Activated CD4-positive, alpha-beta memory T cell treated with anti-CD3 and anti-CD28 coated beads for 36 hours (primary cell): ENCODE measurements at places on chromosomes 16 and 17. TPM values are rescaled to one million over a fixed set of nuclear protein-coding genes. Genes with fewer than 3 reads are reported as not detected.
A peak's percentile ranks its signal among the peaks of the same experiment; 100 is the strongest.

RCVRN gene
- not detected for total RNA-seq

KIFC3 gene
- total RNA-seq = 0.83 TPM

SPATA20 gene
- 23.4 TPM for total RNA-seq

SPATA33 gene
- total RNA-seq = 7.1 TPM

DNA sequence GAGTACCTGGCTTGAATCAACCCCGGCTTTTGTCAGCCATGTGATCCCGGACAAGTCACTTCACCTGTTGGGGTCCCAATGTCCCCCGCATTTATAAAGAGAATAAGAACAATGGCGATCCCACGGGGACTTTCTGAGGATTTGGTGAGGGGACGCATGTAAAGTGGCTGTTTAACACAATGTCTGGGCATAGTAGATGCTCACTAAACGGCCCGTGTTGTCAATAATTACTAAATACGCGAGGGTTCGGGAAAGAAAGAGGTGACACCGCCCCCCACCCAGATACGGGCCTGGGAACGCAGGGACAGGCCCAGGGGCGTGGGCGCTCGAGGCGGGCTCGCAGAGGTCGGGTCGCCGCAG, 1.8 kb downstream of the SYNGR3 start:
- DNase-seq = no peak

DNA sequence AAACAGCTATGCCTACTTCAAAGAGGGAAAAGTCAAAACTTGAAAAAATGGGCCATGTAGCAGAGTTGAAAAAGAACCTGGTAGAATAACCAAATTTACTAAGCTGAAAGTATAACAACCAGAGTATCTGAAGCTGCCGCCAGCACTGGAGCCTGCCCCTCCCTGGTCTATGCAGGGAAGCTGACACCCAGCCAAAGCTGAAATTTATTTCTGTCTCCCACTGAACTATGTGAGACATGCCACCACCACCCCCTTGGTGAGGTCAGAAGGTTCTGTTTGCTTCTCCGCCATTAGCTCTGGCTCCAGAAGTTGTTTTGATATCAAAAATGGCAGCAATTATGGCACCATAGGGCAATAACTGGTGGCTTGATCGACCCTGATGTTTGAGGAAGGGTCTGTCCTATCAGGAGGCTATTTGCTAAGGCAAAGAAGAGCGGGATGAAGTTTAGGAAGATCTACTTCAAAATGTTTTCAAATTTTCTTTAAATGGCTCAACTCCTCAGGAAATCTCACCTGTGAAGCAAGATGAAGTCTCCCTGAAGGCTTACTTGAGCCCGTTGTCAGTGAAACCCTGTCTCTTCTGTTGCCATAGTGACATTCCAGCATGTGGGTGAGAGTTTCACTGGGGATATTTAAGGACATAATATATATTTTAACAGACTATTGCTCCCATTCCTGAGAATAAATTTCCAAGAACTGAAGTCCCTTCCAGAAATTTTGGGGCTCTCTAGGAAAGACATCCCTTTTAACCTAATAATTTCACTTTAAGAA, 122.0 kb downstream of the COPRS start:
- no peak for DNase-seq

DNA sequence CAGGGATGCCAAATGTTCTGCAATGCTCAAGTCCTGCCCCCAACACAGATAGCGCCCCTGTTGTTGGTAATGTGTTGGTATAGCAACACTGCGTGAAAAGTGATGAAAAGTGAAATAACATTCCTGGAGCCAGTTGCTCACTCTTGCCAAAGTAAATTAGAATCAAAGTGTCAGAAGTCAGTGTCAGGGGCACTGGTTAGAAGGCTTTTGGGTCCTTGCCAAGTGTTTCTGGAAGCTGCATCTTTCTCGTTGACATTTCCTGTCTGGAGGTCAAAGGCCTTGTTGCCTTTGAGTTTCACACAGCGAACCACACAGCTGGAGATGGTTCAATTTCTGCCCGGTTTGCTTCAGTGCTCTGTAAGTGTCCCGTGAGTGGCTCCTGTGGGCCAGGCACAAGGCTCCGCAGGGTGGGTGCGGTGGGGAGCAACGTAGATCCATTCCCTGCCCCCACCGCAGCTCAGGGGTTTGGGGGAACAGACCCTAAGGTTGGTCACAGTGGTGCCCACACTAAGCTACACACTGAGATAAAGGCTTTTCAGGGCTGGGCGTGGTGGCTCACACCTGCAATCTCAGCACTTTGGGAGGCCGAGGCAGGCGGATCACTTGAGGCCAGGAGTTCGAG, 3.6 kb upstream of the SLC16A5 start:
- no peak for DNase-seq

DNA sequence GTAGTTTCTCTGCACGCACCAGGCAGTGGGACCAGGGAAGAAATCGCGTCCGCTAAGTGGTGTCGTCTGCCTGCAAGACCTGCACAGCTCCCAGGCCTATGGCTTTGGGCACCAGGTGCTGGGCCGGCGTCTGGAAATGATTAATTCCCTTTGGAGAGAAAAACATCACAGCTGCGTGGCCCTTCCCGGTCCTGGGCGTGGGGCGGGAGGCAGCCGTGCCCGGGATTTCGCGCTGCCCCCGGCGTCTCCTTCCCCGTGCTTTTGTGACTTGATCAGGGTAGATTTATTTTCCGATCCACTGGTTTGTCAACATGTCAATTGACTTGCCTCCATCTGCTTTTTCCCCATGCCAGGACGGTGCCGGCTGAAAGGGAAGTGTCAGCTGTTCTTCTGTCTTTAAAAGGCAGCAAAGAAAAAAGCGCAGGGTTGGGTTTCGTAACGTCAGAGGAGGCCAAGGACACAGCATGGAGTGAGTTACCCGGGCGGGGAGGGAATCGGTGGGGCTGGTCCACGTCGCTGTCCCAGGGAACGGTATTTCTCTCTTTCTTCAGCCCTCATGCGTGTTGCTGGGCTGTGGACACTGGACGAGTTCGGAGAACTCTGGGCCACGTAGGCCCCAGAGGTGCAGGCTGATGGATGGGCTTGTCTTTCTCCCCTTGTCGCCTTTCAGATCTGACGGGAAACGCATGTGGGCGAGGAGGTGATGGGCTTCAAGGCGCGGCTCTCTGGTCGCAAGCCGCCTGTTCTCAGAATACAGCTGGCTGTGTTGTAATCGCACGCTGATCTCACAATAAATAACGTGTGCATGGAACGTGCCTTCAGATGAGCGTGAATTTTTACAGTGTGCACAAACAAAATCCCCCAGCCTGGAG, 188.1 kb upstream of the ZNF469 start:
- no peak for DNase-seq

DNA sequence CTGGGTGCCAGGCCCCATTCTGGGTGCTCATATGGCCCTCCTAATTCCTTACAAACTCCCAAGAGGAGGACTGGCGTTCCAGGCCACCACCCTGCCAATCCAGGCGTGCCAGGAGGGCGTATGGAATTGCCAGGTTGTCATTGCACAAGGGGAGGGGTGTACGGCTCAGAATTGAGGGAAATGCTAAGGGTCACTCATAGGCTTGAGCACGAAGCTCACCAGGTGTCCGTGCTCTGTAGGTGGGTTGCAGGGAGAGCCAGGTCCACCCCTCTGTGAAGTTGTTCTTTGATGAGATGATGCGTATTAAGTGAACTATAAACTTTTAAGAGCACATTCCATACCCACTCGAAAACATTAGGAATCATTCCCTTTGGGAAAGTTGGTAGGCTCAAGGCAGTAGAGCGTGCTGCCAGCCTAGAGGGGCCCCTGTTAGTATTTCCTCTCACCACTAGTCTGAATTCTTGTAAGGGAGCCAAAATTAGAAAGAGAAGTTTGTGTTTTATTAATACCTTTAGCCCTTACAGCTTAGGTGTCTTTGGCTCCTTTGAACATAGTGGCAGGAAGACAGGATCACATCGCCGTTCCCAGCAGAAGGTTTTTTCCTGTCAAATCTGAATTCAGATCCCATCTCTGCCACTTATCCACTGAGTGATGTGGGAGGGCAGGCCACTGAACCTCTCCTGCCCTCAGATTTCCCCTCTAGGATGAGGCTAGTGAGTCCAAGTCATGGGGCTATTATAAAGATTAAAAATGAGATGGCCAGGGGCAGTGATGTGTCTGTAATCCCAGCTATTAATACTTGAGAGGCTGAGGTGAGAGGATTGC, 38.7 kb upstream of the NFAT5 start:
- no peak for DNase-seq

- DNase-seq = no peak
These were observed 114.5 kb upstream of the GSE1 start for GRCh38 chr16:85498607-85499006.

DNA sequence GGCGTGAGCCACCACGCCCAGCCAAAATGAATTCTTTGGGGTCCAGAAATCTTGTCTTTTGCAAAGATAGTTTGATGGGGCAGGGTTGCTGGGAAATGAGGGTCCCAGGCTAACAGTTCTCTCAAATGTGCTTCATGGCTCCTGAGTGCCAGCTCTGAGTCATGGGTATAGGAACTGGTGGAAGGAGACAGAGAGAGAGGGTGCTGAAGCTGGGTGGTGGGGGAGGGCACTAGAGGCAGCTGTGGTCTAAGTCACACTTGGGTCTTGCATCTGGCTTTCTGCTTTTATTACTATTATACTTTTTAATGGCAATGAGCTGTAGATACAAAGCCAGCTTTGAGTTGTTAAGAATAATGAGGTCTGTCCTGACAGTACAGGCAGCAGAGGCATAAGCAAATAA, 54.6 kb downstream of the PRKCA start:
- DNase-seq = peak; percentile 31

DNA sequence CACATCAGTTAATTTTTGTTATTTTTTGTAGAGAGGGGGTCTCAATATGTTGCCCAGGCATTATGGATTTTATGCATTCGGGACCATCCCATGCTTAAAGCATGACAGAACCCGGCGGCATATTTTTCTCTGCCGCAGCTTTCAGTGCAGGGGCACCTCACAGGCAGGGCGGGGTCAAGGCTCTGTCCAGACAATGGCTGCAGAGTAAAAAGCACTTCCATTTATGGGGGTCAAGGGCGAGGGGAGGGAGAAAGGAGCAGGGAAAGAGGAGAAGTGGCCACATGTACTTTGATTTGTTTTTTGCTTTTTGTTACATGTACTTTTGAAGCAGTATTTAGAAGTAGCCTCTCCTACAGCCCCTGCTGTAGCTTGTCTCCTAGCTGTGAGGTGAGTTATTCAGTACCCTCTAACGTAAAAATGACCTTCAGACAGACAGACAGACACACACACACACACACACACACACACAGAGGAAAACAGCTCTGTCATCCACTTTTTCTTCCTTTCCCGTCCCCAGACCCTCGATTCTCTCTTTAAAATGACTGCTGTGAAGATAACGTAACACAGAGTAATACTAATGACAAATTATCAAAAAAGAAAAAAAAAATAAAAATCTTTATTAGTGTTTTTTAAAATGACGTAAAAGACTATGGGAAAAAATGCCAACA, 856 bp upstream of the SCPEP1 start:
- DNase-seq = no peak

DNA sequence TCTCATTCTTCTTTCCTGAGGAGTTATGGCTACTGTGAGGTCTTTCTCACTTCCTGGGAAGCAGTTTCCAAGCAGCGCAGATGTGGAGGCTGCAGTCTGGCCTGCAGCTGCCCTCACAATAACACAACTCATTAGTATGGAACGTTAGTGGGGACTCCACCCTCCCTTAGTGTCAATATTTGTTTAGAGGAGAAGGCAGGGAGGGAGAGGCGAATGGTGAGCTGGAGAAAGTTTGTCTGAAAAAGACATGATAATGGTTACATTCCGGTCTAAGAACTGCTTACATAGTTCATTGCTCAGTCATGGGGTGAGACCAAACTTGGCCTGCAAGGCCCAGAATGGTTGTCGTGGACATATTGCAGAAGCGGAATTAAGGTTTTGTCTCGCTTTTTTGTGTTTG, 170.2 kb downstream of the HS3ST3B1 start:
- no peak for DNase-seq

- DNase-seq = no peak
These were observed 128.0 kb upstream of the TMEM97 start for GRCh38 chr17:28191018-28191417.

- DNase-seq = no peak
These were observed 71.3 kb downstream of the IRX5 start for GRCh38 chr16:55001931-55002330.

GRCh38 chr17:82782657-82783207, 30.9 kb downstream of the TBCD start:
- no peak for DNase-seq

- no peak for DNase-seq
These were observed 7.3 kb downstream of the MTMR4 start for GRCh38 chr17:58507123-58507634.

DNA sequence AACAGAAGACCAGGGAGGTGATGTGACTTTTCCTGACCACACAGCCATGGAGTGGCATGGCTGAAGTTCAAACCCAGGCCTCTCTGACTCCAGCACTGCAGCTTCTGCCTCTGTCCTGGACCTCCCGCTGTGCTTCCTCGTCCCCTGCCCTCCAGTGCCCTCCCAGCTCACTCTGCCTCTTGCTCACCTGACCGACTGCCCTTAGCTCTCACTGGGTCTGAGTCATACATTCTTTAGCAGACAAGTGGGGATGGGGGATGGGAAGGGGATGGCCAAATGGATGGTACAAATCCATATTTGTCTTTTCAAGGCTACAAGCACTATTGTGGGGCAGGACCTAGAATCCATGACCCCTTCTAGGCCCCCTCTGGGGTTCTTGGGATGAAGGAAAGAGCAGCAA, 33.0 kb downstream of the PITPNM3 start:
- DNase-seq = no peak

DNA sequence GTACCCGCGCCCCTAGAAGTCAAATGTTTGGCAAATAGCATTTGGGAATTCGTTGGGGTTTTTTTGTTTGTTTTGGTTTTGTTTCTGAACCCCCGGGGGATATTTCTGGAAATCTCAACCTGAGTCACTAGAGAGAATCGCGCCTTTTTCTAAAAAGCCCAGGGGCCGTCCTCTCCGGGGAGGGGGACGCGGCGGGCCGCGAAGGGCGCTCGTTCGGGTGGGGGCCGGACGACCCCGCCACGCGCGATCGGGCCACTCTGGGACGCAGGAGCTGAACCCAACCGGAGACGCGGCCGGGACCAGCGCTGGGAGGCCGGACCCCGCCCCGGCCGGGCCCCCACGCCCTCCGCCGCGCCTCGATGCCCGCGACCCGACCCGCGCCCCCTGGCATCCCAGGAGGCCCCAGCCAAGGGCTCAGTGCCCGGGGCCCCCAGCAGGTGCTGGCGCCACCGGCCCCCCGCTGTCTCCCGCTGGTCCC, 302 bp downstream of the LITAF start:
- peak; percentile 29 for DNase-seq
